ENCODE measurements at places on chromosomes 4 and X. TPM values are rescaled to one million over a fixed set of nuclear protein-coding genes. Genes with fewer than 3 reads are reported as not detected.

GAGE12J gene
- total RNA-seq, result not detected

DNA sequence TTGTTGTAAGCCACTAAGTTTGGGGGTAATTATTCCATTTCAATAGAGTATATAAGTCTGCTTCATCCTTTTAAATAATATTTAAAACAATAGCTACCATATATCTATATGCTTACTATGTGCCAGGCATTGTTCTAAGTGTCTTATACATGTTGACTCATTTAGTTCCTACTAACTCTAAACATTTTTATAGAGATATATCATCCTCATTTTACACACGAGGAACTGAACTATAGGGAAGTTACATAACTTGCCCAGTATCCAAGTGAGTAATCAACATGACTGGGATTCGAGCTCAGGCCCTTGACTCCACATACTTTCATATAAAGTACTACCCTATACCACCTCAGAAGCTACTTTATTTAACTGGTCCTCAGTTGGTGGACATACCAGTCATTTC, 175.3 kb upstream of the RAI2 start:
- DNase-seq, result no peak

DNA sequence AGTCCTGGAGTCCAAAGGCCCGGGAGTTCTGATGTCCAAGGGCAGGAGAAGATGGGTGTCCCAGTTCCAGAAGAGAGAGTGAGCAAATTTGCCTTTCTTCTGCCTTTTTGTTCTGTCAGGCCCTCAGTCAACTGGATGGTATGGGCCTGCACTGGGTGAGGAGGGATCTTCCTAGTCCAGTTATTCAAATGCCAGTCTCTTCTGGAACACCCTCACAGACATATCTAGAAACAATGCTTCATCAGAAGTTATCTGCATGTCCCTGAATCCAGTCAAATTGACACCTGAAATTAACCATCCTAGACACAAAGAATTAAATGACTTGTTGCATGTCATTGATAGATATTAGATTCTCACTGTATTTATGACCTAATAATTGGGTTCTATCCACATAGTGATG, 48.5 kb upstream of the TSPAN5 start:
- DNase-seq, result no peak

DNA sequence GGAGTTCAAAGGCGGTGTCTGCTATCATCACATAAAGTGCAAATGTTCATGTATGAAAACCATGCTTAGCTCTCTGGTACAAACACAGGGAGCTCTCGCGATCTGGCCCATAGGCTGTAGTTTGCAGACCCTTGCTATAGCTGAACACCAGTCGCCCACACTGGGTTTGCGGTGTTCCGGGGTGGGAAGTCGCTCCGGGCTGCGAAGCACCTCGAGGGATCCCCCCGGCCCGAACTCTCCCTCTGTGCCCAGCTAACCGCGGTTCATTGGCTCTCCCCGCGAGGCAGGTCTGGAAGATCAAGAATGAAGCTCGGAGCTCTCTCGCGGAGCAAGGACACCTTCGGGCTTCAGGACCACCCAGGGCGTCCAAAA, 341 bp upstream of the PRPS2 start:
- DNase-seq, result no peak

DNA sequence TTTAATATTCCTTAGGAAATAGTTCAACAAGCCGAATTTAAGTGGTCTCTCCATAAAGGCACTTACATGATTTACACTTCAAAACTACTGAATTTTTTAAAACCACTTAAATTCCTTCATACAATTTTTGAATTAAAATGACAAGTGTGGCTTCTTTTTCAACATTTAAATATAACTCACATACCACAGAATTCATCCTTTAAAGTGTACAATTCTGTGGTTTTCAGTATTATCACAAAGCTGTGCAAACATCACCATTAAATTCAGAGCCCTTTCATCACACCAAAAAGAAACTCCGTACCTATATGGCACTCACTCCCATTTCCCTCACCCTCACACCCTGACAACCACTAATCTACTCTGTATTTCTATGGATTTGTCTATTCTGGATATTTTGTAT, 200.9 kb upstream of the MAB21L2 start:
- no peak for DNase-seq

GRCh38 chr4:111556851-111557250, 588.4 kb upstream of the FAM241A start:
- DNase-seq, result no peak

Measured in Daoy (cell line).